ENCODE measurements at places on chromosomes 7 and 10.

GRCh38 chr10:22185586-22185985 is 32.2 kb downstream of the EBLN1 start:
- DNase-seq, result no peak

- no peak for DNase-seq
These were observed 56.0 kb downstream of the PTPRN2 start for GRCh38 chr7:158531661-158532060.

- DNase-seq, result no peak
These were observed 20.9 kb downstream of the RBM33 start for GRCh38 chr7:155665079-155665956.

DNA sequence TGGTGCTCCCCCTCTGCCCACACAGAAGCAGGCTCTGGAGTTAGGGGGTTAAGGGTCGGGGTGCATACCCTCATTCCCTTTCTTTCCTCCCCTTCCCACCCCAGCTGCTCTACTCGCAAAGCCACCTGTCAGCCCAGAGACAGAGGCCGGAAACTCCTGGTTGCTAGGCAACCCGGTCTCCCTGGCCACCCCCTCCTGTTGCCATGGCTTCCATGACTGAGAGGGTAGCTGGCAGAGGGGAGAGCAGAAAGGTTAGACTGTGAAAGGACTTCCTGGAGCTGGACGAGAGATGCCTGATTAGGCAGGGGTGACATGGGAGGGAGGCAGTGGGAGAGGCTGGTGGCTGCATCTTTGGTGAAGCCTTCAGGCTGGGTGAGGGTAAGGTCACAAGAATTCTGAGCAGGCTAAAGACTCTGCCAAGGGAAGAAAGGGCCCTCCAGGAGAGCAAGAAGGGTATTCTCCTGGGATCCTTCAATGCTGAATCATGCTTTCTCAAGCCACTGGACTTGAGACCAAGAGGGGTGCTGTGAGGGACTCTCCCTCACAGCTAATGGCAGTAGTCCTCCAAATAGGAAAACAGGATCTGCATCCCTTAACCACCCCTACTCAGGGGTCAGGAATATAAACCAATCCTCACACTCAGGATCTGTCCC is 5.4 kb downstream of the PSD start:
- no peak for DNase-seq

DNA sequence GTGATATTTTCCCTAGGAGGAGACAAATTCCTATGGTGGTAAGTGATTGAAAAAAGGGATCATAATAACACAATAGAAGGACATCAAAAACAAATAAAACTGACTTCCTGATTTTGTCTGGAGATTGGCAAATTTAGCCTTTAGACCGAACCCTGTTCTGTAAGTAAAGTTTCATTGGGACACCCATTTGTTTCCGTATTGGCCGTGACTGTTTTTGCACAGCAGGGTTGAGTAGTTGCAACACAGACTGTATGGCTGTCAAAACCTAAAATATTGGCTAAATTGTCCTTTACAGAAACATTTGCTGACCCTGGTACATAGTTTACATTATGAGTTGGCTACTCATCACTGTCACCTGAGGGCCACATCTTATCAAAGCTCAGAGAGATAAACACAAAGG is 168.6 kb downstream of the PRKCQ start:
- DNase-seq, result no peak

DNA sequence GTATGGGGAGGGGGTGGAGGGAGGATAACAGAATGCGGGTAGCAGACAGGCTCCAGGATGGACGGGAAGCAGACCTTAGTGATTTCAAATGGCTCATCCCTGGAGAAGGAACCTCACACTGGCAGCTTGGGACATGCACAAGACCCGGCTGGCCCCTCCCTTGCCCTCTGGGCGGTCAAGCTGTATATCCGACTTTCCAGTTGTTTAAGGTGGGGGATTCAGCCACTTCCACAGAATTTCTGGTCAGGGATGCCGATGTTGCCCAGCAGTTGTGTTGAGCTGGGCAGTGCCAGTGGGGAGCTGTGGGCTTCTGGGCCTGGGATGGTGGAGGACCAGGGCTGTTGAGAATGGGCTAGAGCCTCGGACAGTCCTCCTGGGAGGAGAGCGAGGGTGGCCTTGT is 38.8 kb downstream of the GBX1 start:
- DNase-seq, result no peak

DNA sequence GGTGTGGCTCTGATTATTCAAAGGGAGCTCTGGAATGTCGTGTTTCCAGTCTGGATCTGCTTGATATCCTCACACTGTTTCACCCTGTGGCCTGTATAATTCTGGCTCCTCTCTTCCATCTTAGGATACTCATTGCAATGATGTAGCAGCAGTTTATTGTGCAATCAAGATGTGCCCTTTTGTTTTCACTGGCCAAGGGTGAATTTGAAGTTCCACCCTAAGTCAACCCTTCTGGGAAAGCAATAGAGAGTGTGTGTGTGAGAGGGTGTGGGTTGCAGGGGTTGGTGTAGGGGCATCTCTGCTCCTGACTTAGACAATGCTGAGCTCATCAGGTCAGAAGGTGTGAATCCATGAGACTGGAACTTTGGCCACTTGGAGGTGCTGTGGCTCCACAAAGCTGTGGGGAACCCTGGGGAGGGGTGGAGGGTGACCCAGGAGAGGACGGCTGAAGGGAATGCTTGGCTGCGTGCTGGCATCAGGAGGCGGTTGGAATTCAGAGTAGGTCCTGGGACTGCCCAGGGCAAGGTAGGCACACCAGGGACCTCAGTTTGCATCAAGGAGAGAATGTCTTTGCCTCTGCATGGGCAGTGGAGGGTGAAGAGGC is 118.0 kb upstream of the PRSS58 start:
- no peak for DNase-seq

DNA sequence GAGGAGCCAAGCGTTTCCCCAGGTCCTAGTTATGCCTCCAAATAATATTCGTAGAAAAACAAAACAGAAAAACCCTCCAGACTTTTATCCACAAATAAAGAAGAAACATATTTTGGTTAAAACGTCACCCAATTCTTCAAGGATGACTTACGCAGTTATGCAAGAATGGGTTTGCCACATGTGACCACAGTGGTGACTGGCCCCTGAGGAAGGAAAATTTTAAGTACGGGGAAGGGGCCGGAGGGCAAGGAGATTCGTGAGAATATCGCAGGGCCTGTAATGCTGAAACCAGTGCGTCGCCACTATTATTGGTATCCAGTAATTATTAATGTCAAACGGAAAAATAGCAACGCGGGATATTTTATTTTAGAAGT is 537 bp upstream of the MRPS24 start:
- DNase-seq, result no peak

GRCh38 chr7:1985042-1985441 is 247.7 kb downstream of the MAD1L1 start:
- no peak for DNase-seq

GRCh38 chr7:102202556-102202955 is 84.1 kb upstream of the SH2B2 start:
- DNase-seq, result no peak

- no peak for DNase-seq
These were observed 102.9 kb upstream of the ARMC3 start for GRCh38 chr10:22824984-22825383.
